Stimulated activated CD4-positive, alpha-beta T cell treated with anti-CD3 and anti-CD28 coated beads, Interleukin-12 subunit alpha, Interleukin-12 subunit beta, amount 100 ng/mL, for 4 hours (primary cell): ENCODE measurements at places on chromosomes 7 and 10.
A peak's percentile ranks its signal among the peaks of the same experiment; 100 is the strongest.

- DNase-seq = no peak
Measured at GRCh38 chr7:121831801-121832200, 41.2 kb upstream of the PTPRZ1 start.

DNA sequence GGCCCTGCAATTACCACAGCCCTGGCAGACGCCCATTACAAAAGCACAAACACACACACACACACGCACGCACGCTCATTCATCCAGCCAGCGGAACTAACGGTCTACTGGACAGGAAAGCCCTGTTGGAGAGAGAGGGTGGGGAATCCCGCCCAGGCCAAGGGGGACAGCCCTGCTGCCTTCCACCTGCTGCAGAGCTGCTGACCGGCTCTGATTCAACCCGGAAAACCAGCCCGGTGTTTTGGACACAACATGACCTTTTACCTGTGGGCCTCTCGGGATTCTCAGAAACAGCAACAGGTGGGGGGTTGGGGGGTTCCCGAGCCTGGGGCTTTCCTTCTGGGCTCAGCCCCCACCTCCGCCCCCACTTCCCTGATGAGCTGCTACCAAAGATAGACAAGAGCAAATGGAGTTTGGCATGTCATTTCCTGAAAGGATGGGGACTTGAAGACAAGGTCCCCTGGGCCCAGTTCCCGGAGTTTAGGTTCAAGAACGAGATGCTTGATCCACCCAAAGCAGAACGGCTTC, 18.5 kb upstream of the SERPINE1 start:
- DNase-seq = no peak

DNA sequence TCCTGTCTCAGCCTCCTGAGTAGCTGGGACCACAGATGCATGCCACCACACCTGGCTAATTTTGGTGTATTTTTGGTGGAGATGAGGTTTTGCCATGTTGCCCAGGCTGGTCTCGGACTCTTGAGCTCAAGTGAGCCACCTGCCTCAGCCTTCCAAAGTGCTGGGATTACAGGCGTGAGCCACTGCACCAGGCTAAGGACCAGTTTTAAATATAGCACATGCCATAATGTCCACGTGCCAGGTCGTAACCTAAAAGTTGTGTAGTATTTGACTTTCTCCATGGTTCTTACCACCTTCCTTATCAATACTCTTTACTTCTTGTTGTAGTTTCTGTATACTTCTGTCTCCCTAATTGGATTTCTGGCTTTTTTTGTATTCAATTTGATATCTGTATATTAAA, 13.3 kb downstream of the ANKIB1 start:
- no peak for DNase-seq

DNA sequence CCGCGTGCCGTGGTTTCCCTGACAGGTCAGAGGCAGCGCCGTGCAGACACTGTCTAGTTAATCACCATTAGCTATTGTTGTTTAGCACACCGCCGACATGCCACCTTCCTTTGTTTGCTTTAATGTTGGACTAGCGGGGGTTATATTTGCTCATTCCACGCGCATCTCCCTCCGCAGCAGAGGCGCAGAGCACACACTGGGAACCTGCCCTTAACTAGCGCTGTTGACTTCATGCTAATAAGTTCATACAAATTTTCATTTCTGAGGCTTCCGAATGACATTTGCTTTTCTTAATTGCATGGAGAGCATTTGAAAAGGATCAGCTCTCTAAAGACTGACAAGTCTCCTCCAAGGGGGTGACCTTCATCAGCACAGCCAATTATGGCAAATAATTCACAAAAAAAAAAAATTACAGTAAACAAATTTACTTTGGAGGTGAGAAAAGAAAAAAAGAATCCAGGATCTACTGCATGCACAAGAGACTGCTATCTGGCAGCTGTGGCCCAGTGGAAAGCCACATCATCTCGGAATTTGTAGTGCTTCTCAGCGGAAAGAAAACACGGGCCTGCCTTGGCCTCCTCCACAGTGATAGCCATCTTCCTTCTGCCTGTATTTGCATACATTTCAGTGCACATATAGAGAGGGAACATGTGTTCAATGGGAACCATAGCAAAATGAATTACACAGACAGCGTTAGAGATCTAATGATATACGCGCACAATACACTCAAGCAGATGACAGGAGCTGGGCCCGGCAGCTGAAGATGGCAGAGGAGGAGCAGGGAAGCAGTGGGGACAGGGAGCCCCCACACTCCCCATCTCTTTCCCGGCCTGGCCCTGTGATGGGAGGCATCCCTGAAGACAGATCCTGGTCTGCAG, 94.2 kb downstream of the EBF3 start:
- no peak for DNase-seq

- DNase-seq = no peak
Measured at GRCh38 chr7:44048031-44048795, 3.7 kb downstream of the DBNL start.

DNA sequence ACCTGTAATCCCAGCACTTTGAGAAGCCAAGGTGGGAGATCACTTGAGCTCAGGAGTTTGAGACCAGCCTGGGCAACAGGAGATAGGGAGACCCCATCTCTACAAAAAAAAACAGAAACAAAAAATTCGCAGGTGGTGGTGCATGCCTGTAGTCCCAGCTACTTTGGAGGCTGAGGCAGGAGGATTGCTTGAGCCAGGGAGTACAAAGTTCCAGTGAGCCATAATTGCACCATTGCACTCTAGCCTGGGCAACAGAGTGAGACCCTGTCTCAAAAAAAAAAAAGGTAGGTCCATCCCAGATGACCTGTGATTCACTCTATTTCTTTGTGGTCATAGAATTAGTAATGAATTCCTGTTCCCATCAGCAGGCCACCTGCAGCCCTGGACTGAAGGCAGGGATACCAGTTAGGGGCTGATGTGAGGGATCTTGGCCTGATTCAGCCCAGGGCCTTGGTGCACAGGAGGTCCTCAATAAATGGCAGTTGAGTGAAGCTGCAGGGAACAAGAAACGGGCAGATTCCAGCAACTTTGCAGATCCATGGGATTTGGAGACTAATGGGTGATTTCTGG, at the start of gene MYH16:
TSS of gene MYH16 (plus strand) at position 364 of the 570 bp plus-strand sequence.
- no peak for DNase-seq

GRCh38 chr10:1620803-1621202, 116.5 kb downstream of the ADARB2 start:
- no peak for DNase-seq

- no peak for DNase-seq
Measured at GRCh38 chr10:14751014-14751896, 23.4 kb downstream of the FAM107B start.

GRCh38 chr10:19683356-19683755, 132.9 kb upstream of the PLXDC2 start:
- DNase-seq = no peak

DNA sequence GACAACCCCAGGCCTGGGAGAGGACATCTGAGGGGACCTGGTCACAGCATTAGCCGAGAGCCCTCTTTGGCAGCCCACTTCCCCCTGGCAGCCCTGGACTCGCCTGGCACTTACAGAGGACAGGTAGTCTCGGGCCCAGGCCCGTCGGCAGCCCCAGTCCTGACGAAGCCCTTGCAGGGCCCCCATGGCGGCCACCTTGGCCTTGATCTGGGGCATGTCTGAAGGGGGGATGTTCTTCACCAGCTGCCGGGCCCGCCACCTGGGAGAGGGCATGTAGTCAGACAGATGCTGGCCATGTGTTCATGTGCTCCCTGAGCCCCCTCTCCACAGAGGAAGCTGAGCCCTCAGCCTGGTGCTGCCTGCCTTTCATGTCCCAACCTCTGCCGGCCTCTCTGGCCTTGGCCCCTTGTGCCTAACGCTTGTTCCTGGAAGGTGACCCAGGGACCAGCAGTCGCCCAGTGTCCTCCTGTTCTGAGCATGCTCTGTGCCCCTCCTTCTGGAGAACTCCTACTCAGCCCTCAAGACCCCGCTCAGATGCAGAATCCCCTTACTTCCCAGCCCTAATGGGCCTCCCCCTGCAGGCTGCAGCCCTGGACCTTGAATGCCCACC, 13.9 kb downstream of the MYO1G start:
- no peak for DNase-seq

- no peak for DNase-seq
Measured at GRCh38 chr7:38335128-38335491, 61.7 kb upstream of the TARP start.

DNA sequence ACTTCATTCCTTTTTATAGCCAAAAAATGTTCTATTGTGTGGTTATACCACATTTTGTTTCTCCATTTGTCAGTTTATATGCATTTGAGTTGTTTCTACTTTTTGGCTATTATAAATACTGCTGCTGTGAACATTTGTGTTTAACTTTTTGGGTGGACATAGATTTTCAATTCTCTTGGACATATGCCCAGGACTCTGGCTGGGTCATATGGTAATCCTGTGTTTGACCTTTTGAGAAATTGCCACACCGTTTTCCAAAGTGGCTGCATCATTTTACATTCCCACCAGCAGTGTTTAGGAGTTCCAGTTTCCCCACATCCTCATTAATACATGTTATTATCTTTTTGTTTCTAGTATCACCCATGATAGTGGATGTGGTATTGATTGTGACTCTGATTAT, 39.4 kb downstream of the CSGALNACT2 start:
- DNase-seq = no peak

DNA sequence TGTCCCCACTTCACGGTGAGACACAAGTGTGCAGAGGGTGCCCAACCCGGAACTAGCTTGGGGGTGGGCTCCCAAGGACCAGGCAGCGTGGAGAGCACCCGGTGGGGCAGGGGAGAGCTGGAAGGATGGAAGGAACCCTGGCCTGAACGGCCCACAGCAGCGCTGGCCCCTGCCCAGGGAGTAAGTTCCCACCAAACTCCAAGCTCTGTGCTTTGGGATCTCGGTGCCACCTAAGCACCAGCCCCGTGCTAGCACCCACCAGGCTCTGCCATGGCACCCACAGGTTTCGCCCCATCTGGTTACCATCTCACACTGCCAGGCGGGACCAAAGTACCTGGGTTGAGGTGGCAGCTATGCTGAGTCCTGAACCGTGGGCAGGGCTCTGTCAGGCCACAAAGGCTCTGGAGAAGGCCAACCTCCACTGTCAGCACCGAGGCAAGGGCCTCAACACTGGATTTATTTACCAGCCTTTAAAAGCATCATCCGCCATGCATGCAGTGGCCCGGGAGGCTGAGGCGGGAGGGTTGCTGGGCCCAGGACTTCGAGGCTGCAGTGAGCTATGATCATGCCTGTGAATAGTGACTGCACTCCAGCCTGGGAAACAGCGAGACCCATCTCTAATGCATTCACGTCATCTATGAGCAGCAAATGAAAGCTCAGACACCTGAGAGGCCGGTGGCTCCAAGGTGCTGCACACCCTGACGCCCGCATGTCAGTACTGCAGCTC, 16.0 kb downstream of the GPER1 start:
- DNase-seq = no peak

DNA sequence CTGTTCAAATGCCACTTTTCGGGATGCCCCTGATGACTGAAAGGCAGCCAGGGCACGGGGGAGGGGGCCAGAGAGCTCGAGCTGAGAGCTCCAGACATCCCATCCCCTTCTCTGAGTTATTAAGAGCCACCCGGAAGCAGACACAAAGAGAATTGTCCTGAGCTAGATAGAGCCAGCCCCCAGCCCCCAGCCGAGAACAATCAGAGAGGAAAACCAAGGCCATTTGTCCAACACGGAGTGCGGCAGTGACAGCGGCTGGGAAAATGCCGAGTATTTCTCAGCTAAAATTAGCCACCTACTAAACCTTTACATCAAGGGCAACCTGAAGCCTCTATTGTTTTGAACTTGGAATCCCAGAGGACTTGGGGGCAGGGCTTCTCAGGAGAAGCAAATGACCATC, 51.0 kb downstream of the UNC5B start:
- no peak for DNase-seq

- DNase-seq = no peak
Measured at GRCh38 chr10:1244493-1244892, 188.3 kb downstream of the WDR37 start.

- no peak for DNase-seq
Measured at GRCh38 chr7:107474104-107474521, 4.3 kb downstream of the GPR22 start.

- DNase-seq = peak; percentile 24
Measured at GRCh38 chr10:77836299-77836820, 90.2 kb downstream of the DLG5 start.

DNA sequence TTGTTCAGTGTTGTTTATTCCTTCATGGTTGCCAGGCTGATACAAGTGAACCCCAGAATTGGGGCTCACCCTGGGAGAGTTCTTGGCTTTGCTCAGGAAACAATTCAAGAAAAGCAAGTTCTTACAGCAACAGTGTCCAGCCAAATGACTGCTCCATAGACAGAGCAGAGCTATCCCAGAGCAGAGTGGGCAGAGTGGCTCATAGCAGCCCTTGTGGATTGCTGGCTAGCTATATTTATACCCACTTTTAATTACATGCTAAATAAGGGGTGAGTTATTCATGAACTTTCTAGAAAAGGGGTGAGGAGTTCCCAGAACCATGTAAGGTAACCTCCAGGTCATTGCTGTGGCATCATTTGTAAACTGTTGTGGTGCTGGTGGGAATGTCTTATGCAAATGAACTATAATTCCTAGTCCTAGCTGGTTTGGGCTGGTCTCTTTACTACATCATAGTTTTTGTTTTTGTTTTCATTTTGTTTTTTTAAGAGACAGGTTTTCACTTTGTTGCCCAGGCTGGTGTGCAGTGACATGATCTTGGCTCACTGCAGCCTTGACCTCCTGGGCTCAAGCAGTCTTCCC, 59.9 kb upstream of the HBP1 start:
- DNase-seq = no peak

- no peak for DNase-seq
Measured at GRCh38 chr10:124535731-124536495, 74.3 kb downstream of the LHPP start.

DNA sequence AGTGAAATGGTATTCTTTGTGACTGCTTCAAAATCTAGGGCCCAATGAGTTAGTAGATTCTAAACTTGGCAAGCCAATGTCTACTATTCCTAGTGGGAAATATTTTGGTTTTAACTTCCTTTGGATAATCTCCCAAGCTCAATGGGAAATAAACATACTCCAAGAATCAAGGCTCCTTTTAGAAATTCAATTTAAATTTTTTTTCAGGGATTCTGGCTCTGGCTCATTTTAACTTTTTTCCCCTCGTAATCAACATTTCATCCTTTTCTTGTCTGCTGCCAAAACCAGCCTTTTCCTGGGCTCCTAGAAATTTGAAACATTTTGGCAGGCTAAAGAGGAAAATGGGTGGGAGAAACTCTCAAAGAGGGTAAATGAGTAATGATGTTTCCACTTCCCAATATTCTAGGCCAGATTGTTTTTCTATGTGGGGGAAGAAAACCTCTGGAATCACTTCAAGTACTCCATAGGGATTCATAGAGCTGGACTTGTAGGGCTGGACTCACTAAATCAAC, 85.6 kb upstream of the AGR3 start:
- DNase-seq = no peak

- no peak for DNase-seq
Measured at GRCh38 chr10:14573666-14574261, 200.9 kb downstream of the FAM107B start.

- DNase-seq = no peak
Measured at GRCh38 chr10:34814913-34815184, 247 bp downstream of the PARD3 start.

GRCh38 chr10:101817337-101818118, 716 bp downstream of the OGA start:
- no peak for DNase-seq

GRCh38 chr7:122750389-122750788, 47.7 kb upstream of the RNF148 start:
- DNase-seq = no peak
